ENCODE measurements at places on chromosomes 4 and X.
A peak's percentile ranks its signal among the peaks of the same experiment; 100 is the strongest.

- DNase-seq: no peak
Observed at GRCh38 chr4:128307123-128307571, 19.5 kb upstream of the PGRMC2 start.

- peak; percentile 25 for DNase-seq
Observed at GRCh38 chrX:118839334-118839958, 15.8 kb downstream of the ZCCHC12 start.

GRCh38 chrX:50579955-50580354, 109.3 kb upstream of the DGKK start:
- DNase-seq: no peak

- DNase-seq: no peak
Observed at GRCh38 chr4:110959041-110959643, 336.3 kb upstream of the PITX2 start.

- no peak for DNase-seq
Observed at GRCh38 chrX:44891642-44892041, 18.7 kb downstream of the KDM6A start.

- DNase-seq: no peak
Observed at GRCh38 chrX:110318664-110318968, 731 bp upstream of the AMMECR1 start.

DNA sequence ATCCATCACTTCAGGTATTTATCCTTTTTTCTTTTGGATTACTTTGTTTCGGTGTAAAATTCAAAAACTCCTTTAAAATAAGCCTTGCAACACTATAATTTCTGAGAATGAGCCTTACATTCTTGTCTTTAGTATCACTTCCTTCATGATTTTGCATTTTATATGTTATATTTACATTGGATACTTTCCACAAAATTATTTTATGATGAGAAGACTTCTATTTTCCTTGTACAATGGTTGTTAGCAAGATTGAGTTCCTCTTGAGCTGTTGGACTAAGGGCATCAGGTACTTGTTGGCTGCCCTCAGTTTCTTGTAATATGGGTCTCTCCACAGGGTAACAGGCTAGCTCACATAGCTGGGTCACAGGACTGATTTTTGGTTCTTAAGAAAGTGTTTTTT, 22.7 kb upstream of the HPGDS start:
- DNase-seq: no peak

DNA sequence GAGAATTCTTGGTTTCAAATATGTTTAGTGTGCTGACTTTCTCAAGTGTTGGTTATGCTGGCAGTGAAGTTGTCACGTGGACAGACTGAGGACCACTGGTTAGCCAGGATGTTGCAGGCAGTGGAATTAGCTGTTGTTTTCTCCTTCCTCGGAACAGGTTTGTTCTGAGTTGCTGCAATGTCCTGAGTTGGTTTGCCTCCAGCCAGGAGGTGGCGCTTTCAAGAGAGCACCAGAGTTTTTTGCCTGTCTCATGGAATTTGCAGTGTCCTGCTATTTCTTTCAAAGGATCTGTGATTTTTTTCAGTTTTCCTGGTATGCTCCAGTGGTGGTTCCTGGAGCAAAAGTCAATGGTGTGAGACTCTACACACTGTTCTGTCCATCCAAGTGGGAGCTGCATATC, 158.1 kb upstream of the CXorf66 start:
- DNase-seq: no peak

DNA sequence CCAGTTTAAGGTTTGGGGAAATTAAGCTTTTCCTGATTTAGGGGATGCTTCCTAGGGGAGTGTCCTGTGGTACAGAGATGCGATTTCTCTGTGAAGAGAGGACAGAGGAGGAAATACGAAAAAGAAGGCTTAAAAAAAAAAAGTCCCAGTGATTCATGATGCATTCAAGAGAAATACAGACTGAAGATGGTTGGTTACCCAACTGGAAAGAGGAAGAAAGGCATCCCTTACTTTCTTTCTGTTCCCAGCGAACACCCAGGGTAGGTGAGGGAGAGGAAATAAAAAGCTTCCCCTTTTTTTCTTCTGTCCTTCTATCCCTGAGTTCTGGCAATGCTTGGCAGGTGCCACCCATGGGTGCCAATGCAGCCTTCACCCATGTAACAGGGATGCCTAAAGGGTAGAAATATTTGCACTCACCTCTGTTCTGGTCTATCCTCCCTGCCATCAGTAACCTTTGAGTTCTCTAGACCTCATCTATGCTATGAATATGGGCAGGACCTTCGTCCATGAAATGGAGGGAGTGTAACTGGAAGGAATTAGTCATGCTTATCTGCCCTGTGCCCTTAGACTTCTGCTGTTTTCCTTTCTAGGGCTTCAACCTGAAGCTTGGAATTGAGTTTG, 230.1 kb upstream of the GALNTL6 start:
- no peak for DNase-seq

GRCh38 chr4:6134612-6135220, 65.6 kb downstream of the JAKMIP1 start:
- DNase-seq: peak; percentile 20

DNA sequence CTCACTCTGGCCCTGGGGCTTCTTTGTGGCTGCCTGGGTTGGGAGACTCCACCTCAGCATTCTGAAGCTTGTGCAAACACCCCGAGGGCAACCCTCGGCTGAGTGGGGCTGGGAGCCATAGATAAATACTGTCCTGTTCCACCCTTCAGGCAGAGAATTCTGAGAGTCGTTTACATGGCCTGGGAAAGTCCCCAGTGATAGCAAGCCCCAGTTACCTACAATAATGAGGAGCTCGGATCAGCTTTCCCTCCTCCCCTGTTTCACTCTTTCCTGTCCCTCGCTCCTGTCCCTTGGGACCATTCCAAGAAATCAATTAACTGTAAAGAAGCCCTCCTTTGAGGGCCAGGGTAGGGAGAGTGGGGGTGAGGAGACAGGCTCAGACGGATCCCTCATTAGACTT, 31.6 kb upstream of the DDX3X start:
- no peak for DNase-seq

- DNase-seq: no peak
Observed at GRCh38 chr4:149746276-149746675, 69.4 kb downstream of the IQCM start.

- no peak for DNase-seq
Observed at GRCh38 chr4:76558396-76559235, 123.6 kb downstream of the SHROOM3 start.

DNA sequence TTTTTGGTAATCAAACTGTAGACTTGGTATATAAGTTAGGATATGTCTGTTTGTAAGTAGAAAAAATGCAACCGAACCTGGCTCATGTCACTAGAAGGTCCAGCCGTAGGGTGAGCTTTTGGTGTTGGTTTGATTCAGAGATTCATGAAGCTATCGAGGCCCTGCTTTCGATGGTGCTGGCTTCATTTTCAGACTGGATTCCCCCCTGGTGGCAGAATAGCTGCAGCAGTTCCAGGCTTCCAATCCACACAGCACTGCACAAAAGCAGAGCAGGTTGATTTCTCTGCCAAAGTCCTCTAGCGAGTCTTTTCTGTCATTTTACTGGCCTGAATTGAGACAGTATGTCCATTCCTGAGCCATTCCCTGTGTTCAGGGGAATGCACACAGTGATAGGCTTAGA, 33.1 kb downstream of the PDK3 start:
- DNase-seq: no peak

- DNase-seq: no peak
Observed at GRCh38 chrX:1853447-1853846, 238.6 kb downstream of the ASMT start.

- no peak for DNase-seq
Observed at GRCh38 chr4:77636902-77637301, 31.3 kb downstream of the CXCL13 start.

DNA sequence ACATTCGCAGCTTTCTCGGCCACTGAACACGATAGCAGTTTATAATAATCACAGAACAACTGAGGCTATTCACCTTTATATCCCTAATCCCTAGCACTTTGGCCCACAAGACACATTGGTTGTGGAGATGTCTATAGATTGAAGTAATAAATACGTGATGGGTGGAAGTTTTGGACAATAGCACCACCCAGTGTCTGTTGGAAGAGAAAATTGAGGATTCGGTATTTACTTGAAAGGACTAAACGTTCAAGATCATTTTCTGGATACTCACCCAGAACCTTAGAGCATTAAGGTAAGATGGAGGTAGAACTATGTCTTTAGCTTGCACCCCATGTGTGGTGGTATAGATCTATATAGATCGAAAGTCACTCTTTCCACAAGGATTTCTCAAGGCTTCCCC, 787 bp upstream of the TMSB15A start:
- no peak for DNase-seq

- no peak for DNase-seq
Observed at GRCh38 chr4:101076032-101076431, 271.3 kb downstream of the PPP3CA start.

- no peak for DNase-seq
Observed at GRCh38 chr4:165167650-165168049, 39.7 kb upstream of the KLHL2 start.

- DNase-seq: no peak
Observed at GRCh38 chr4:87375719-87376291, 15.2 kb downstream of the HSD17B11 start.

DNA sequence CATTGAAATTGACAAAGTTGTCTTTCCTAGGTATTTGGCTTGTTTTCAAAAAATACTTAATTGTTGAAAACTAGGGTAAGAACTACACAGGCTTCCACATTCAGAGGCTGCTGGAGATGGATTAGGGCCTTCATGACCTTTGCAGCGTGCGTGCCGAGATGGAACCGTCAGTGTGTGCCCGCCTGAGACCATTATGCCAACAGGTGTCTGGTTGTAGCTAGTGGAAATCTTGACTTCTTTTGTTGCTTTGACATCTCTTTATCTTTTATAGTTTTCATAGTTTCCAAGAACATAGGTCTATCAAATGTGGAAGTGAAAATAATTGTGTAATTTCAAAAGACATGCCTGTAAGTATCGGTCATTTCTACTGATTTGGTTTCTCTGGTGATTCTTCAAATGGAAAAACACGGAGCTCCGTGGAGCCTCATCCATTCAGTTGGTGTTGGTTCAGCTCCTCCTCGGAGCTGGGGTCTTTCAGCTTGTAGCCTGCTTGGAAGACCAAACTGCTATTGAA, 38.9 kb upstream of the CLCN4 start:
- DNase-seq: no peak

GRCh38 chrX:65871671-65872311, 168.1 kb downstream of the VSIG4 start:
- no peak for DNase-seq

- DNase-seq: no peak
Observed at GRCh38 chr4:153476829-153477574, 10.8 kb downstream of the TMEM131L start.

GRCh38 chrX:126994032-126994600, 174.6 kb downstream of the PRR32 start:
- no peak for DNase-seq

GRCh38 chr4:79472693-79473438, 64.8 kb upstream of the GK2 start:
- no peak for DNase-seq
